ENCODE measurements at places on chromosomes 11 and 22.

DNA sequence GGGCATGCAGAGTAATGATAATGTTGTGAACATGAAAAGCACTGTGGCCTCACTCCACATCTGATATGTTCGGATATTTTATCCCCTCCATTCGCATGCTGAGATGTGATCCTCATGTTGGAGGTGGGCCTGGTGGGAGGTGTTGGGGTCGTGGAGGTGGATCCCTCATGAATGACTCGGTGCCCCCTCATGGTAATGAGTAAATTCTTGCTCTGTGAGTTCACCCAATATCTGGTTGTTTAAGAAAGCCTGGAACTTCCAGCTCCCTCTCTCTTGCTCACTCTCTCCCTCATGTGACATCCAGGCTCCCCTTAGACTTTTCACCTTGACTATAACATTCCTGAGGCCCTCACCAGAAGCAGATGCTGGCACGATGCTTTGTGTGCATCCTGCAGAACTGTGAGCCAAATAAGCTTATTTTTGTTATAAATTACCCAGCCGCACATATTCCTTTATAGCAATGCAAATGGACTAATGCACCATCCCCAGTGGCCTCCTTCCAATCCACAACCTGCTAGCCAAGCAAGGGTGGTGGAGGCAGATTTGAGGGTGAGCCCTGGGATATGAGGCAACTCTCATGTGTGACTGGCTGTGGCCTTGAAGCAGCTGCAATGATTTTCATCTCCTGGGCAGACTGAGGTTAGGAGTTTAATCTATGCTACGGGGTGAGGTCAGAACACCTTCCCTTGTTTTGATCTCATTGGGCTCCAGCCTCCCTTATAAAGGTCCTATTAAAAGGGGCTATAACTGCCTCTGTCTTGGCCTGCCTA lies 276.5 kb downstream of the ETS1 start:
- DNase-seq, result no peak

GRCh38 chr11:18650859-18651557 lies 16.9 kb upstream of the SPTY2D1 start:
- DNase-seq, result peak; percentile 86

DNA sequence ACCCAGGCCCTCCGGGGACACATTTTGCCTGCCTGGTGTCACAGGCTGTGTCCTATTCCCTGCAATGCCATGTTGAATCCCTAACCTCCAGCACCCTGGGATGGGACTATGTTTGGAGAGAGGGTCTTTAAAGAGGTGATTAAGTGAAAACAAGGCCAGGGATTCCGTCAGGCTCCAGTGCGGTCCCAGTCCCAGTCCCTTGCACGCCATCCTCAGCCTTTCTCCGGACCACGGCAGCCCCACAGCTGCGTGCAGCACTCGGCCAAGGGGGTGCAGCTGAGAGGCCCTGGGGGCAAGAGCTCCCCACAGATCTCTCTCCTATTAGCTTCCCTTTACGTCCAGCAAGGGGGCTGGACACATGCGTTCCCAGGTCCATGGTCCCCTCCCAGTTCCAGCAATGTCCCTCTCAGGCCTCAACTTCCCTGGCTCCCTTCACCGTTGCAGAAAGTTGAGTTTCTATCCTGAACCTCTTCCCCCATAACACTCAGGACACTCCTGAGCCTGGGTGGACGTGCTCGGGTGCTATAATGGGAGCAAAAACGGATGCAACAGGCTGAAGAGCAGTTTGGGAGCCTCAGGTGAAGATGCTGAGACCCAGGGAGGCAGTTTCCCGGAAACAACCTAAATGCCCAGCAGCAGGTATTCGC lies 1422.7 kb downstream of the BRD1 start:
- no peak for DNase-seq

DNA sequence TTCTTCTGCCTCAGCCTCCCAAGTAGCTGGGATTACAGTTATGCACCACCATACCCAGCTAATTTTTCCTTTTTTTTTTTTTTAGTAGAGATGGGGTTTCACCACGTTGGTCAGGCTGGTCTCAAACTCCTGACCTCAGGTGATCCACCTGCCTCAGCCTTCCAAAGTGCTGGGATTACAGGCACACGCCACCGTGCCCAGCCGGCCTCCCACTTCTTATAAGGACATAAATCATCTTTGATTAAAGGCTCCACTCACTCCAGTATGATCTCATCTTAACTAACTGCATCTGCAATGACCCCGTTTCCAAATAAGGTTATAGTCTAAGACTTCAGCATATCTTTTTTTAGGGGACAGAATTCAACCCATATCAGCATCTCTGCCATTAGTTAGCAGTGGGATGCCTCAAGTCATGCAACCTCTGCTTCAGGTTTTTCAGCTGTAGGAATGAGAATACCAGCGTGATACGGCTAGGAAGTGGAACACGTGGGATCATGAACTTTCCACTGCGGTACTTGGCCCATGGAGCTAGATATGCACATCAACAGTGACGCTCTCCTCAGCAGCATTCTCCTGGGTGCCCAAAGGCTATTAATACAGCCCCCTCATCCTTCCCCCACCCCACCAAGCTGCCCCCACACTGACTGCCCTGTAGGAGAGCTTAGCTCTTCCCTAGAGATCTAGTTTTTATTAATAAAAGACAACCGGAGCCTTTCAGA lies 41.4 kb downstream of the MCHR1 start:
- DNase-seq, result no peak

GRCh38 chr11:130580891-130581492 lies 132.5 kb downstream of the ADAMTS15 start:
- no peak for DNase-seq

DNA sequence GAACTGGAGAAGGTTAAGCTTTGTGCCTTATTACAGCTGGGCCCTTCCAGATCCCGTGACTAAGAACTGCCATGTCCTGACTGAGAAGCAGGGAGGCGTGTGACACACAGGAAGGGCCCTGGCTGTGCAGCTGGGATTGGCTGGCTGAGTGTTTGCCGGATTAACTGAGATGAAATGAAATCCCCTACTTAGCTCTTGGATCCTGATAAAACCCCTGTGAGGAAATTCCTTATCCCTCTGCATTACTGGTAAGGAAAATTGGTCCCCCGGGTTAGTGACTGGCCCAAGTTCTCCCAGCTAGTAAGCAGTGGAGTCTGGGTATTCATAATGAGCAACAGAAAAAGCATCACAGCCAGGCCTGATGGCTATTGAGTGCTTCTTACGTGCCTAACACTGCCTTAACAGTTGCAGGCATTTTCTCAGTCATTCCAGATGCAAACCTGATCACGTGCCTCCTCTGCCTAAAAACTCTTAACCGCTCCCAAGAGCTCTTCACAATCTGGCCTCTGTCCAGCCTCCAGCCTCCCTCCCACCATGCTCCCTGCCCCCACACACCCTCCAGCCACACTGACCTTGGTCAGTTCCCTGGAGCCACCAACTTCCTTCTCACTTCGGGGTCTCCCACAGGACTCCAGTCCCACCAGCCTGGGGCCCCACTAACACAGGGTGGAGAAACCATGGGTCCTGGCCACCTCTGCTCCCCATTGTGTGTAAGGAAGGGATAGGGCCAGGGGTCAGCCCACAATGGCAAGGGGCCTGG lies 37.8 kb downstream of the ARRB1 start:
- no peak for DNase-seq

DNA sequence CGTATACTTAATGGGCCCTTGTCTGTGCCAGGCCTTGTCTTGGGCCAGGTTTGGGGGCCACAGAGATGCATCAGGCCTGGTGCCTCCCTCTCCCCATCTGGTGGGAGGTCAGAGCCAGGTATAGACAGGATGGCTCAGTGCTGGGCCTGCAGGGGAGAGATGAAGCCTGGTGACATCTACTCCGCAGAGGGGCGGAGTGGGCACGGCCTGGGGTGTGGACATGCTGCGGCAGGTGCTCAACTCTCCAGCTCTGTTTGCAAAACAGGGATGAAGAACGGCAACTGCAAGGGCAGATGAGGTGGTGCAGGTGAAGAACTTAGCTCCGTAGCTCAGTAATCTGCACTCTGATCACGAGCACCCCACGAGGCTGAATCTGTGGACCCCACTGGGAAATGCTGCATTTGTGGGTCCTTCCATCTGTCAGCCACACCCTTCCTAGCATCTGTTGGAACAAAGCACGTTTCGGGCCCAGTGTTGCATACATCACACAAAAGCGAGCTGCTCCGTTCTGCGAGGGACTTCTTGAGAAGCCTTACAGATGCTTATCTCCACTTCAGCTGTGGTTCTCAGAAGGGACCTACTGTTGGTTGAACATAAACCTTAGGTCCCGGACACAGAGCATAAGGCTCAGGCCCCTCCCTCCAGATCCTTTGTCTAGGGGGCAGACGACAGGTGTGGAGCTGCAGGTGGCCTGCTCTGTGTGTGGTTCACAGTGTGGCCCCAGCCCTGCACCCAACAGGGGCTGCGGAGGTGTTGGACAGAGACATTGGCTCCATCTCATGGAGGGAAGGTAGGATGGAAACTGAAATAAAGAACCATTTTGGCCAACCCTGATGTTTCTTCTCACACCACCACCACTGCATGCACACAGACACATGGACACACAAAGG lies 78.3 kb downstream of the LRRC32 start:
- peak; percentile 77 for DNase-seq

- DNase-seq, result no peak
These were observed 911.5 kb upstream of the RAG2 start for GRCh38 chr11:37509506-37509905.

DNA sequence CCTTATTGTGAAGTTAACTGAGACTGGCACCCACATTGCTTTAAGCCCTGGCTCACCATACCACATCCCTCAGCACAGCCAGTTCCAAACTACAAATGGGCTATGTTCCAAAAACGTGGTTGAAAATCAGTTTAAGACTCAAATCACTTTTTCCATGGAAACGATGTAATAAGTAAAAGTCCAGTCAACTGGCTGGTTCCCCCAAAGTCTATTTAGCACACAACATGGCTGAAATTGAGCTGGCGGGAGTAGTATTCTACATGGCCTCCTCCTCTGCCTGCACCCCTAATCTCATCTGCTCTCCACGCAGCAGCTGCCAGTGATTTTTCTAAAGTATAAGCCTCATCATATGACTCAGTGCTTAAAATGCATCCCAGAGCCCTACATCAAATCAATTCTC lies 40.9 kb upstream of the BIRC3 start:
- DNase-seq, result no peak

- no peak for DNase-seq
These were observed 224.1 kb downstream of the SNX19 start for GRCh38 chr11:130692220-130692619.

GRCh38 chr11:3859373-3859881 lies 4.0 kb downstream of the STIM1 start:
- peak; percentile 80 for DNase-seq

GRCh38 chr22:49966774-49967705 lies 6.5 kb downstream of the PIM3 start:
- peak; percentile 62 for DNase-seq

DNA sequence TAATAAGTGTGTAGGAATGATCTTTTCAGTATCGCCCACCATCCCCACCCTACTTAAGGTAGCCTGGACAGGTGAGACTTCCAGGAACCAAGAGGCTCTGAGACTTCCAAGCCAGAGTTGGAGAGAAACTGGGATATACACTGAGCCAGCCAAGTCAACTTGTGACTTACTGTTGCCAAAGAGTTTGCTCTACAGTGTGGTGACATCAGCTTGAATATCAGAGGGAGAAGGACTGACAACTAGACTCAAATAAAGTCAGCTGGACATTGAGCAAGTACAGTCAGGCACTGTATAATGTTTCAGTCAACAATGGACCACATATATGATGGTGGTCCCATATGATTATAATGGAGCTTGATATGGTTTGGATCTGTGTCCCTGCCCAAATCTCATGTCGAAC lies 1.2 kb upstream of the MMP10 start:
- DNase-seq, result no peak

DNA sequence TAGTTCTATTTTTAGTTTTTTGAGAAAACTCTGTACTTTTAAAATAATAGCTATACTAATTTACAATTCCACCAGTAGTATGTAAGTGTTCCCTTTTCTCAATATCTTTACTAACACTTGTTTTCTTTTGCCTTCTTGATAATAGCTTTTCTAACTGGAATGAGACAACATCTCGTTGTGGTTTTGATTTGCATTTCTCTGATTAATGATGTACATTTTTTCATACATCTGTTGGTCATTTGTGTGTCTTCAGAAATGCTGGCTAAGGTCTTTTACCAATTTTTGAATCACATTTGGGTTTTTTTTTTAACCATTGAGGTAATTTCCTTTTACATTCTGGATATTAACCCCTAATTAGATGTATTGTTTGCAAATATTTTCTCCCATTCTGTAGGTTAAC lies 258.9 kb downstream of the DYNC2H1 start:
- no peak for DNase-seq

- DNase-seq, result no peak
These were observed 393.0 kb upstream of the KIRREL3 start for GRCh38 chr11:127393460-127393997.

DNA sequence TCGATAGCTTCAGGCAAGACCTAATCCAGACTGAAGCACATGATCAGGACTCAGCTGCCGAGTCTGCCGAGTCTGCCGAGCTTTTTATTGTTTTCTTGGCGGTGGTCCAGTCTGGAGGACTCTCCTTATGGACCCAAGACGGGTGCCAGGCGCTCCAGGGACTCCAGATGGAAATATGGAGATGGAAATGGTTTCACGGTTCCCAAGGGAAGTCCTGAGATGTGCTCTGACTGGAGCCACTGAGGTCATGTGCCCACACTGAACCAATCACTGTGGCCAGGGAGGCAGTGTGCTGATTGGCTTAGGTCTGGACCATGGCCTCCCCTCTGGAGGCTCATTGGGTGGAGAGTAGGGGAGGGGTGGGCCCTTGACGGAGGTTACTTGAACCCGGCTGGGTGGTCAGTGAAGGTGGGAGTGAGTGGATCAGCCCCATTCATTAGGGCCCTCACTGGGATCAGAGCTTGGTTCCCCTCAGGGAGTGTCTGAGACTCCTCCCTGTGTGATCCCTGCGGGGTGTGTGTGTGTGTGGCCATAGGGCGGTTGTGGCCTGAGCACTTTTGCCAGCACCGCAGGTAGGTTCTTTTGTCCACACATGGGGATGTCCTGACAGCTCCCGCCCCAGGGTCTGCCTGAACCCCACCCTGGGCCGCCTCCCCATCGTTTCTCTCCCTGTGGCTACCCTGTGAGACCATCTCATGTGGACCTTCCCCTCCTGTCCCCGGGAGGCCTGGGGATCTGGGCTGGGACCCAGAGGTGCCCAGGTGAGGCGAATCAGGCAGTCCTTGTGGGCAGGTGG lies 14.0 kb downstream of the RPS6KA4 start:
- DNase-seq, result no peak

GRCh38 chr22:49601614-49602321 lies 225.9 kb downstream of the BRD1 start:
- no peak for DNase-seq

DNA sequence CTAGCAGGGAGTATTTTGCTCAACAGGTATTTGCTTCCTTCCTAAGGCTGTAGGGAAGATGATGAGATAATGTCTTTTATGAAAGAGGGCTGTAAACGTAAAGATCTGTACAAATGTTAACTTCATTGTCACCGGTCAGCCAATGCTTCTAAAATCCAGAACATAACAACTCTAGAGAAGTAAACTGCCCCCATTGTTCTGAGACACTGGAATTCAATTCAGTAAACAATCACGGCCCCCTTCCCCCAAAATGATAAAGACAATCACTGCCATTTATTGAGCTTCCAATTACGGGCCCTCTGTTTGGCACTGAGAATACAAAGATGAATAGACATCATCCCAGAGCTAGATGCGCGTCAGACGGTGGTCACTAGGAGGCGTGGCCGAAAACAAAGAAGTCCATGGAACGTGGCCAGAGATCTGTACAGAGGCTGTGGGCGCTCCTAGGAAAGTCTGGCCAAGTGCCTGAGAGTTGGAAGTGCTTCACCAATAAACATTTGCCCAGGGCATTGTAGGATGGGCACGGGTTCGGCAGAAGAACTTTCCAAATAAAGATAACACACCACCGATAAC lies 576 bp downstream of the TMEM258 start:
- DNase-seq, result peak; percentile 85

GRCh38 chr22:31625661-31626426 lies 36.2 kb downstream of the PISD start:
- no peak for DNase-seq
